ENCODE measurements at places on chromosomes 11 and 22. TPM values are rescaled to one million over a fixed set of nuclear protein-coding genes. Genes with fewer than 3 reads are reported as not detected.

Gene OR8D1
- total RNA-seq, result not detected

Gene CLTCL1
- 20.2 TPM for total RNA-seq

Gene CARD18
- not detected for total RNA-seq

Gene SYT13
- not detected for total RNA-seq

Gene TENM4
- total RNA-seq, result under 0.01 TPM

Gene CADM1
- total RNA-seq, result 1.3 TPM

Gene BIRC3
- total RNA-seq, result under 0.01 TPM

Gene LRRC74B
- not detected for total RNA-seq

Gene UBASH3B
- total RNA-seq, result 6.0 TPM

Gene CREB3L1
- 31.3 TPM for total RNA-seq

Measured in cardiac atrium fibroblast (primary cell).